ENCODE measurements at places on chromosomes 11 and 22.

- no peak for DNase-seq
Observed at GRCh38 chr11:116104498-116105174, 600.4 kb upstream of the CADM1 start.

DNA sequence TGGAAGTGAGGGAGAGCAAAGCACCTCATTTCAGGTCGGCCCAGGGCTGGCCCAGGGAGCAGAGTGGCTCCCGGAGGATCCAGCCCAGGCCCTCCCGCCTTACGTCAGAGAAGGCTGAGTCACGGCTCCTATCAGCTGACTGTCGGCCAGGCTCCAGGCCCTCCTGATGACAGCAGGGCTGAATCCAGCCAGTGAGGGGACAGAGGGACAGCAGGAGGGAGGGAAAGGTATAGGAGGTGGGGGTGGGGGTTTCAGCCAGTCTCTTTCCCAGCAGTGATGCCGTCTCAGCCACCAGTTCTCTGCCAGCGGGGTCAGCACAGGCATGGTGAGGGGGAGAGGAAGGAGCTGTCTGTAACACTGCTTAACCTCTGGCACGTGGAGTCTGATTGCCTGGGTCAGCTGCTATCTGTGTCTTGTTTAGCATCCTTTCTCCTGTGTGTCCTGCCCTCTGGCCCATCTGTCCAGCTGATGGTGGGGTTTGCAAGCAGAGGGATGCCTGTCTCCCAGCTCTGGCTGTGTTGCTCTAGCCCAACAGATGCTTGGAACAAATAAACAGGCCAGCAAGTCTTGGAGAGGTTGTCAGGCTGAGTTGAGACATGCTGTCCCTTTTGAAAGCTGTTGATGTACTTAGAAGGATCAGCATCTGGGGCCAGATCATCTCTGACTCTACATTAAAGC lies 74.0 kb downstream of the ADAMTS15 start:
- DNase-seq = no peak

- DNase-seq = no peak
Observed at GRCh38 chr11:76270389-76270788, 64.1 kb upstream of the WNT11 start.

DNA sequence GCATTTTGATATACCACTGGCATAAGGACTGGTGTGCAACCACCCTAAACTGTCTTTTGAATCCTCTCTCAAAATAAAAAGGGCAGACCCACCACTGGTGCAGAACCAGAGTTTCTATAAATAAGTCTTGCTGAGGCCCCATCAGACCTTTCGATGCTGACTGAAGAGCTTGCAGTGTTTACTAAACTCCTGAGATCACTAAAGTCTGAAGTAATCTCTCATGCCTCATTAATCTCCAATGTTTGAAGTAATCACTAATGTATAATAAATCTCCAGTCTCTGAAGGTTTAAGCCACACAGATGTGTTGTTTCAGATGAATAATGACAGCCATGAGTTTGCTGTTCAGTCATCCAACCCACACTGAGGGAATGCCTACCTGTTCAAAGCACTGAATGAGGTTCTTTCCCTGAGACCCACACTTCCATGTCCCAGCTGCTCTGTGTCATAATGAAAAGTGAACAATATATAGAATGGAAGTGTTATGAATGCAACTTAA lies 50.6 kb upstream of the DEUP1 start:
- no peak for DNase-seq

DNA sequence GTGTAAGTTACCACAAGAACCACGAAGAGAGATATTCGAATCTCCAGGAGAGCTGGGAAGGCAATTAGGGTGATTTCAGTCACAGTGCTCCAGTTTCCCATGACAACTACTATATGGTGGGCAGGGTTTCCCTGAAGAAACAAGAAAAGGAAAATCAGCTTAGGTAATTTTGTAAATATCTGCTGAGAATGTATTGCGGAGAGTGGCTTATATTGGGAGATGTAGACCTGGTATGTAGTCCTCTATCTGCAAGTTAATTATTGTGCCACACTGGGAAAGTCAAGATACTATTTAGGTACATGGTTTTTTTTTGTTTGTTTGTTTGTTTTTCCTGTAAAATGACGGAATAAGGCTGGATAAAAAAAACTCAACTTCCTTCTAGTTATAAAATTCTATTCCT lies at the start of gene OR6M1:
Gene OR6M1 (minus strand): TSS at position 101 of the 400 bp plus-strand sequence. CDS start 0 bp downstream, at position 101.
- DNase-seq = no peak
